CD4-positive, alpha-beta T cell treated with Interleukin-15 for 4 hours (primary cell): ENCODE measurements at places on chromosomes 1 and 21.

DNA sequence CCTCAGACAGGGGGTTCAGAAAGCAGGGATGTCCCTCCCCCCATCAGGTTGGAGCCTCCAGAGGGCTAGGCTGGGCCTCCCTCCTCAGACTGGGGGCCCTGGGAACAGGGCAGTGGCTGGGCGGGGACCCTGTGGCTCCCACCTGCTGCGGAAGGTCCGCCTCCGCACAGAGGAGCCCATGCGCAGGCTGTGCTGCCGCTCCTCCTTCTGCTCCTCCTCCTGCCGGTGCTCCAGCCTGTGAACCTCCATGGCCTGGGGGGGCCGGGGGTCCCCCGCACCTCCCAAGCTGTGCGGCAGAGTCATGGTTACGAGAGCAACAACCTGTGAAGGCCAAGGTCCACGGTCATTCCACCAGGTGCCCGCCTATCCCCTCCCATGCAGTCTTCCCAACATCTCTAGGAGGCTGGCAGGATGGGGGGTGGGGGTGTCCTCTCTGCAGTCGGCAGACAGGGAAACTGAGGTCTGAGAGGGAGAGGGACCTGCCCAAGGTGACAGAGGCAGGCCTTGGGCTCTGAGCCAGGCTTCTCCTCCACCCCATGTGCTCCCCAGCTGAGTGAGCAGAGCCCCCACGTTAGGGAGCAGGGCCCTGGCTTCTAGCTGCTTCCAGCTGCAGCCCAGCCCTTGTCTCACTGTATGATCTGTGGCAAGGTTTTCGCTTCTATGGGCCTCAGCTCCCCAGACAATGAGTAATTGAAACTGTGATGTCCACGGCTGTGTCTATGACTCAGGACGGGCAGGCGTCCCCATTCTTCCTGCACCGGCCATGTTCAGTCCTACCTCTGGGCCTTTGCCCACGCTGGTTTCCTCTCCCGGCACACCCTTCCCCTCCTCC lies 3.4 kb downstream of the MYOM3 start:
- no peak for DNase-seq

DNA sequence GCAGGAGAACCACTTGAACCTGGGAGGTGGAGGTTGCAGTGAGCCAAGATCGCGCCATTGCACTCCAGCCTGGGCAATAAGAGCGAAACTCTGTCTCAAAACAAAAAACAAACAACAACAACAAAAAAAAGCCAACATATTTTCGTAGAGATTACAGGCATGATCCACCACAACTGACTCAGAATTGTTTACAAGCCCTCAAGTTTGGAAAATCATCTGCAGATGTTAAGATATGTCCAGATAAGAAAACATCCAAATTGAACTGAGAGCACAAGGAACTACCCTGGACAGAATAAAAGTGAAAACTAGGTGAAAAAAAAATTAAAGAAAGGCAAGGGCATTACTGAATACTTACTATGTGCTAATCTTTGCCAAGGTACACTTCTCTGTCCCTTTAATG lies 89.8 kb upstream of the WLS start:
- DNase-seq: no peak

- DNase-seq: no peak
Measured at GRCh38 chr1:200075938-200076546, 48.5 kb downstream of the NR5A2 start.

- DNase-seq: no peak
Measured at GRCh38 chr21:36178349-36178748, 21.7 kb downstream of the DOP1B start.

DNA sequence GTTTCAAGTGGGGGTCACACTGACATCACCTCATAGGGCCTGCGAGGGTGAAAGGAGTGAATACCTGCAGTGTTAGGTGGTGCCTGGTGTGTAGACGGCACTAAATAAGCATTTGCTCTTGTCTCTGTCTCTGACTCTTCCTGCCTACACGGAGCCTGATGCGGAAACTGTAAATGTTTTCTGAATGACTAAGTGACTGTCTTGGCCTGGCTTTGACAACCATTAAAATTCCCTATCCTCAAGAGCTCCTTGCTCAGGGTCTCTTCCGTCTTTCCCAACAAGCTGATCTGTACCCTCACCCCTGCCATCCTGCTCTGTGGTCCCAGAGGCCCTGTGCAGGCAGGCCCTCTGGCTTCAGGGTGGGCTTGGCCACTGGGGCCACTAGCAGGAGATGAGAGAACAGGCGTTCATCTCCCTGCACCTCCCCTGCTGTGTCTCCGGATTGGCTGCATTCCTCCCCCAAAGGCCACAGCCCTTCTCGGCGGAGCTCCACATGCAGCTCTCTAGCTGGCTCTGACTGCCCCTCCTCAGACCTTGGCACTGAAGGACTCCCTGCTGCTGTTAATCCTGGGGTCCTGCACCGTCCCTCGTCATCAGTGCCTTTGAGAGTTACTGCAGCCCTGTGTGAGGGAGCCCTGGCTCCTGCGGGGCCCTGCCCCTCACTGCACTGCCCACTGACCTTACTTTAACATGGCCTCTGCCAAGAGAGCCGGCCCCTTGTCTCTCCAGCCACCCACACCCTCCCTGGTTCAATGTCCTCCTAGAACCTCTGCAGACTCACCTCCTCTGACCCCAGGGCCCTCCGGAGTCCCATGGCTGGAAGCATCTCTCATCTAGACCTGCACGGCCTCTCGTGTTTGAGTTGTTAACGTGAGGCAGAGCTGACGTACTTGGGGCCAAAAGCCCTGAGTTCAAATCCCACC lies 211.1 kb downstream of the MATN1 start:
- DNase-seq: no peak

DNA sequence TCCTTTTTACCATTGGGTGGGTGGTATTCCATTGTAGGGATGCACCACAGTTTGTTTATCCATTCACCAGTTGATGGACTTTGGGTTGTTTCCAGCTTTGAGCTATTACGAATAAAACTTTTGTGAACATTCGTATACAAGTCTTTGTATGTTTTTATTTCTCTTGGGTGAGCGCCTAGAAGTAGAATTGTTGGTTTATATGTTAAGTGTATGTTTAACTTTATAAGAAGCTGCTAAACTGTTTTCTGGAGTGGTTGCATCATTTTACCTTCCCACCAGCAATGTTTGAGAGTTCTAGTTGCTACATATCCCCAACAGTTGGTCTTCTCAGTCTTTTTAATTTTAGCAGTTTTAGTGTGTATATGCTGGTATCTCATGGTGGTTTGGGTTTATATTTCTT lies 132.5 kb downstream of the PEX14 start:
- DNase-seq: no peak
